Neural progenitor cell (in vitro differentiated cells): ENCODE measurements at places on chromosomes 16 and 17.
A peak's percentile ranks its signal among the peaks of the same experiment; 100 is the strongest.

DNA sequence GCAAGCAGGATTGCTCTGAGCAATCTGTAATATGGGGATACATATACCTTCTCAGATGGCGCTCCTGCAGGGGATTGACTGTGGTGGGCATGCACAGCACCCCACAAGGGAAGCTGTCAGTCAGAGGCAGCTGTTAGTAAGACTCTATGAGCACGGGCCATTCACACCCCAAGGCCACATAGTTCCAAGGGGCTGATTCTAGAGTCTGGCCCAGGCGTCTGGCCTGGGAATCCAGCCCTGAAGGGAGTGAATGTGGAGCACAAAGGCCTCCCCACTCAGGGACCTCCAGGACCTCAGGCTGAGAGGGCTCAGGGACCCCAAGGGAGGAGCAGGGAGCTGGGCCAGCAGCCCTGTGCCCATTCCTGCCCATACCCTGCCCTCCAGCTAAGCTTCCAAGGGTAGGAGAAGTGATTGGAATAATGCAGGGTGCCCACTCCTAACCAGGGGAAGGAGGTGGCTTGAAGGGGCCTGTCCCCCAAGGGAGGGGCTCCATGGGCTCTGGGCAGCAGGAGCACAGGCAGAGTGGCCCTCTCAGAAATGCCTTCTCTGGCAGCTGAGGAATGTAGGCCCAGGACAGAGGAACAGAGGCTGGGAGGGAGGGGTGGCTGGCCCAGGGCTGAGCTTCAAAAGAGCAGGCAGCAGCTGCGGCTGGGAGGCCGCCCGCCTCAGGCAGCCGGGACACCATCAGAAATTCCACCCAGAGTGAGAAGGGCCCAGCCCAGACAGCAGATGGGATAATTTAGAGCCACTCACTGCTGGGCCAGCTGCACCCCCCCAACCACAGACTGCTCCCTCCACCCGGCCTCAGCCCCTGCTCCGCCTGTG is 48.9 kb upstream of the MRPS23 start:
- peak; percentile 94 for DNase-seq

DNA sequence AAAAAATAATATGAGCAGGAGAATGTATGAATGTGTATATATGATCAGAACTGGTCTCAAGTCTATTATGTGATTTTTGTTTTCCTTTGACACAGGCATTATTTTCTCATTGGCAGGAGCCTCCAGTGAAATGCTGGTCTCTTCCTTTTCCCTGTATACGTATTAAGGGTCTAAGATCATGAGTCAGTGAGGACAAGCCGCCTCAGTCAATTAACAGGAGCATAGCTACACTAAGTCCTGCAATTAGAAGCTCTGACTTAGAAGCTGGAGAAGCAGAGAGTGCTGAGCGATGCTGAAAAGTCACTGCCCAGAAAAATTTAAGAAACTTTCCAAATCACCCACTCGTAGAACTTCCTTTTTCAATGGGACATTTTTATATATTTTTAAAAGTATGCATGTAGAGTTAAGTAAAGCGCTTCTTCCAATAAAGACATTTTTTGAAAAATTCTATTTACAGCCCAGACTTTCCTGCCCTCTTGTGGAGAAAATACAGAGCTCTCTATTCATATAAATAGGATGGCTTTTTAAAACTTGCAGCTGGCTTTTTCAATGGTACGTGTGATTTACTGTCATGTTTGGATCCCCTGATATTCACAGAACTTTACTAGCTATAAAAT is 70.2 kb upstream of the PSMD7 start:
- peak; percentile 45 for DNase-seq

DNA sequence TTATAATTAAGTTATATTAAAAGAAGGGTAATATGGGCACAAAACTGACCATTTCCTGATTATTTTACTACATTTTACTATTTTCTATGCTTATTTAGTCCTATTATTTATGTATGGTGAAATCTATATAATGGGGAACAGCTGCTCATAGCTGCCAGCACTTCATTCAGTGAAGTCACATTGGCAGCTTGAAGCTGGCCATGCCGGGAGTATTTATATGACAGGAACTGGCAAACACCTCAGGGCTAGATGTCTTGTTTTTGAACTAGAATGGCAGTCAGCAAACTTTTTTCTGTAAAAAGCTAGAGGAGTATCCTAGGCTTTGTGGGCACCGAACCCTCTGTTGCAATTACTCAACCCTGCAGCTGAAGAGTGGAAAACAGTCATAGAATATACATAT is 104.1 kb downstream of the CDH13 start:
- no peak for DNase-seq

DNA sequence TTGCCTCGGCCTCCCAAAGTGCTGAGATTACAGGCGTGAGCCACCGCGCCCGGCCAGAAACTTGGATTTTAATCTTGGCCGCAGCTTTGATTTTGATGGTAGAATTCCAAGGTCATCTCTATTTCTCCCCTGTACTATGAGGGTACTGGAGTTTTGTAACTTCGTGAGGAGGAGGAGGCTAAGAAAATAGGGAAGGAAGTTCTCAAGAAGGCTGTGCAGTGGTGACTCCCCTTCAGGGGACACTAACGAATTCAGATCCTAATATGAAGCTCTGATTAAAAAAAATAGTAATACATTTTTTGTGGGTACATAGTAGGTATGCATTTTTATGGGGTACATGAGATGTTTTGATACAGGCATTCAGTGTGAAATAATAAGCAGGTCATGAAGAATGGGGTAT is 55.9 kb downstream of the LDHD start:
- no peak for DNase-seq

GRCh38 chr17:2749784-2750181 is 331 bp upstream of the CCDC92B start:
- peak; percentile 95 for DNase-seq

DNA sequence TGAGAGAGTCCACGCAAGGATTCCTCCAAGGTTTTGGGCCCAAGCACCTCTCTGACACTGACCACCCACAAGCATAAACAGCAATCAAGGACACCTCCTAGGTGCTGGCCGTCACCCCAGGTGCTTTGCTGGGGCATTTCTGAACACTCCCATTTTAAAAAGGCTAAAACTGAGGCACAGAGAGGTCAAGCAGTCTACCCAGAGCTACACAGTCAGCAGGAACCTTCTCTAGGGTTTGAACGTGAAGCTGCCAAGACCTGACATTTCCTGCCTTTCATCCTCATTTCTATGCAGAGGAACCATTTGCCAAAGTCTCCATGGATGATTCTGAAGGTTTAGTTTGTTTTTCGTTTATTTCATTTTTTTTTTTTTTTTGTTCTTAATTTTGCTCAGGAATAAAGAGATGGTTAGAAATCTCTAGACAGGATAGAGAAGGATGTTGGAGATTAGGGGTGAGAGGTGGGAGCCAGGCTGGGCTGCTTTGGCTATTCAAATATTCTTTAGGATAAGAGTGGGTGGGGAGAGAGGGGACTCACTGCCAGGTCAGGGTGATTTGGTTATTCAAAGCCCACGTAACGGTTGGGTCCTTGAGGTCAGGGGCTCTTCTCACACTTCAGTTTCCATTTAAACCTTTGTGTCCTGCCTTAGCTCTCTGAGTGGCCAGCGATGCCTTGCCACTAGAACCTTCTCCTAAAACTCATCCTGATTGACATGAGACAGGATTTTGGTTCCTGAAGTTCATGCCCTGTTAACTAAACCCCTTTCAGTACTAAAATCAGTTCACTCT is 6.2 kb downstream of the PLCG2 start:
- DNase-seq, result no peak

DNA sequence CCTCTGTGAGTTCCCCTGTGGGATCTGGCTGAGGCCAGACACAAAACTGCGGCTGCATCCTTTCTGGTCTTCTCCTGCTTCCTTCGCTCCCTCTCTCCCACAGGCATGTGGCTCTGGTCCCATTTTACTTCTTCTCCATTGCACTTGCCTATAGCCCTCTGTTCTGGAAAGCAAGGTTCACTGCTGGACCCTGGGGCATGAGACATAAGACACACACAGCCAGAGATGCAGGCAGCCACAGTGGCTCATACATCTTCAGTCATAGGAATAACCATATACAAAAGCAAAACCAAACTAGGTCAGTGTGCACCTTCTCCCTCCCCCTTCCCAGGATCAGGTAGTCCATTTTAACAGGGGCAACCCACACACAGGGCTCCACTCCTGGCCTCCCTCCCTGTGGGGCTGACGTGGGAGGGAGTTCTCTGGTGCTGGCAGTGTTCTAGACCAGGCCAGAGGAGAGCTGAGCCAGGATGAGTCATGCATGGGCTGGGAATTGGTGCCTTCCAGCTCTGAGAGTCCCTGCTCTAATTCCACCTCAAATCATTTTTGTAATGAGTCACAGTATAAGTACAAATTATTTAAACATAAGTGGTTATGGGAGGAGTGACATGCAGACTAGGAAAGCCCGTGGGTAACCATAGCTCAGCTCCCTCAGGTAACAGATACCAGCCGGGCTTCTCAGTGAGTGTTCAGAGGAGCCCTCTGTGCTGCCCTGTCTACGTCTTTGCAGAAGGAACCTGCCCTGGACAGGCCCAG is 58.0 kb downstream of the ASIC2 start:
- no peak for DNase-seq

DNA sequence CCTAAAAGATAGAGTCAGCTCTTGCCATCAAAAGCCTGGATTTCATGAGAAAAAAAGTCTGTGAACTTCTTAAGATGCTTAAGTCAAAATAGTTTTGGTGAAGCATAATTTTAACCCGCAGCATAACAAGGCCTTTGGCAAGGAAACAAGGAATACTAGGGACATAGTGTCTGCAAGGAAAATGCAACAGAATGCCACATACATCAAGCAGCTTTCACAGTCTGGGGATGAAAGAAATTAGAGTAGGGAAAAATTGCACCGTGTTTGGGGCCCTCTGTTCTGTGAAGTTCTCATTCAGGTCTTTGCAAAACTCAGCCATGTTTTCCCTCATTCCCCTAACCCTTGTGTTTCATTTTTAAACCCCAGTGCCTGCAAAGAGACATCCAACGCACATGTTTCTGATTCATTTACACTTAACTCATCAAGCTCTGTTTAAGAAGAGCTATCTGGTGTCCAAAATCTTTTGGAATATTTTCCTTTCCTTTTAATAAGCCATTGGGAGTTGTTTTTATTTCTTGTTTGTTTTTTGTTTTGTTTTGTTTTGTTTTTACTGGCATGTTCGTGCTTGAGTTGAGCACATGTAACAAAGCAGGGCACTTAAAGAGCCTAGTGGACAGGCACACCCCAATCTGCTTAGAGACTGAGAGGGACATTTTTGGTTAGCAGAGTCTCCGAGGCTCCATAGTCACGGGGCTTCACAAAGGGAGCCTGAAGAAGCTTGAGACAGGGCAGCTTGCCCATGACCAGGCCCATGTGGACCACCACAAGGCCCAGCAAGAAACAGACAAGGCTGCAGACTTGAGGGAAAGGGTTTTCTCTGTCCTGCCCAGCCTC is 116.5 kb downstream of the ANKFN1 start:
- DNase-seq, result no peak

DNA sequence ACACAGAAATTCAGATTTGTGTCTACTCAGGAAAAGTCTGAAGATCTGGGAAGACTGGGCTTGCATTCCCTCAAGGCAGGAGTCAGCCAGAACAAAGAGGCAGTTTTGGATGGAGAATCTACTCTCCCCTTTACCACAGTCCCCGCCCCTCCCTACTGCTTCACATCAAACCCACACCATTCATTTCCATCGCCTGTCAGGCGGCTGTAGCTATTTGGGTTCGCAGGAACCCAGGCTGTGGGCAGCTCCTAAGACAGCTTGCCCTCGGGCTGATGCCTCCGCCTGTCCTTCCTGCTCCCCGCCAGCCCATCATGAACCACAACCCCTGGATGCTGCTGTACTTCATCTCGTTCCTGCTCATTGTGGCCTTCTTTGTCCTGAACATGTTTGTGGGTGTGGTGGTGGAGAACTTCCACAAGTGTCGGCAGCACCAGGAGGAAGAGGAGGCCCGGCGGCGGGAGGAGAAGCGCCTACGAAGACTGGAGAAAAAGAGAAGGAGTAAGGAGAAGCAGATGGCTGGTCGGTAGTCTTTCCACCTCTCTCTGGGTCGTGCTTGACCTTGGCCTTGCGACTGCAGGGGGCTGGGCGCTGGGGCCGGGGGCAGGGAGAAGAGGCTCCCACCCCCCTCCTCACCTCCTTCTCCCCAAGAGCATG is 27.0 kb upstream of the ABCC3 start:
- DNase-seq, result no peak

DNA sequence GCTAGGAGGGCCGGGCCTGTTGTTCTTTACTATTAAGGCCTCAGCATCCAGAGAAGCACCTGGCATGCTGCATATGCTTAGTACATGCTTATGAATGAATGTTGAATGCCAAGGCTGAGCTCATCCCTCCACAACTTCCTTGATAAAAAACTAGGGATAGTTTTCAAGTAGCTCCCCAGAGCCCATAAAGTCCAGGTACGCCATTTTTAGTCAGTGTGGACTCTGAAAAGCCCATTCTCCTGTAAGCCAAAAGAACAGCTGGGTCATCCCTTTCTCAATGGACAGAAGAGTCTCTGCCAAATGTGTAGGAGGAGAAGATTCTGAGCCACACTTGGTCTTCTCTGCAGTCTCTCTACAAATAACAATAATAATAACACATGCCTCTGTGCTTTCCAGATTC is 8.9 kb upstream of the ITGB3 start:
- DNase-seq, result no peak

- no peak for DNase-seq
Measured at GRCh38 chr16:62967611-62968010, 931.4 kb upstream of the CDH8 start.

- no peak for DNase-seq
Measured at GRCh38 chr17:65750166-65750565, 188.7 kb upstream of the AXIN2 start.

- no peak for DNase-seq
Measured at GRCh38 chr17:5585836-5586521, 1.7 kb upstream of the NLRP1 start.

- DNase-seq, result no peak
Measured at GRCh38 chr17:50625032-50625871, 9.4 kb upstream of the ABCC3 start.

- DNase-seq, result peak; percentile 52
Measured at GRCh38 chr16:14458576-14458975, 171.5 kb downstream of the PARN start.

- DNase-seq, result no peak
Measured at GRCh38 chr17:79760197-79760906, 17.6 kb upstream of the CBX2 start.

DNA sequence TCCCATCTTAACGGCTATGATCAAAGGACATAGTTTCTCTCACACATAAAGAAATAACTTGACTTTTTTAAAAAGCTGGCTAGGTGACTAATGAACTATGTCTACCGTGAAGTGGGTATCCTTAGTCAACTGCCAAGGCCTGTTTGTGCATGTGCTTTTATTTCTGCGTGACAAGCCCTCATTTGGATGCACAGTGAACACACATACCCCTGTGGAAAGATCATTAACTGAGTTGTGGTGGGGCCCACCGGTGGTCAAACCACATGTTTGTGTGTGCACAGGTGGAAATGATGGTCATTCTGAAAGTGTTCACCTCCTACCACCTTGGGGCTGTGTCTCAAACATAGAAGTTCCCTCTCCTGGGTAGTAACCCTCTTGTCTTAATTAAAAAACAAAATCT is 256.1 kb upstream of the SALL1 start:
- DNase-seq, result no peak

GRCh38 chr17:19364699-19365498 is 2.4 kb upstream of the B9D1 start:
- DNase-seq, result no peak

GRCh38 chr17:35948092-35948491 is 4.6 kb upstream of the LYZL6 start:
- DNase-seq, result no peak

- DNase-seq, result peak; percentile 49
Measured at GRCh38 chr17:43609613-43610385, 51.9 kb downstream of the MEOX1 start.

GRCh38 chr16:80663078-80663477 is 122.3 kb downstream of the DYNLRB2 start:
- no peak for DNase-seq

GRCh38 chr17:74202938-74203337 is 540 bp upstream of the RPL38 start:
- DNase-seq, result no peak

- DNase-seq, result no peak
Measured at GRCh38 chr17:30954046-30954830, 16.6 kb upstream of the RNF135 start.
